ENCODE measurements at places on chromosomes 7 and 10.

GRCh38 chr7:29467193-29467926 lies 96.3 kb upstream of the PRR15 start:
- DNase-seq = no peak

DNA sequence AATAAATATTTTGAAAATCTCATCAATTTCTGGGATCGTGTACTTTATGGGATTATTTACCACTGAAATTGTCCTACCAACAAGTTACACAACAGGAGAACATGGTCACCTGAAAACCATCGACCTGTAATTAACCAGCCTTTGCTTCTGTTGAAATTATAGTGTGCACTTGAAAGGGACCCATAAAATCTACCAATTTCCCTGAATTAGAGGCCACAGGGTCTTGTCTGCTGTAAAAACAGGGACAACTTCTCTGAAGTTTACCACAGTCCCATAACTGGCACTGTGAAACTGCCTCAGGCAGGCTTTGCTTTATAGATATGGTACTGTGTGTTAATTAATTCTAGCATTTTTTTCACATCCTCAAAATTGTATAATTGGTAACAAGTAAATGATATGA lies 37.7 kb downstream of the RAB19 start:
- no peak for DNase-seq

GRCh38 chr7:48938539-48939295 lies 14.4 kb downstream of the CDC14C start:
- DNase-seq = no peak

DNA sequence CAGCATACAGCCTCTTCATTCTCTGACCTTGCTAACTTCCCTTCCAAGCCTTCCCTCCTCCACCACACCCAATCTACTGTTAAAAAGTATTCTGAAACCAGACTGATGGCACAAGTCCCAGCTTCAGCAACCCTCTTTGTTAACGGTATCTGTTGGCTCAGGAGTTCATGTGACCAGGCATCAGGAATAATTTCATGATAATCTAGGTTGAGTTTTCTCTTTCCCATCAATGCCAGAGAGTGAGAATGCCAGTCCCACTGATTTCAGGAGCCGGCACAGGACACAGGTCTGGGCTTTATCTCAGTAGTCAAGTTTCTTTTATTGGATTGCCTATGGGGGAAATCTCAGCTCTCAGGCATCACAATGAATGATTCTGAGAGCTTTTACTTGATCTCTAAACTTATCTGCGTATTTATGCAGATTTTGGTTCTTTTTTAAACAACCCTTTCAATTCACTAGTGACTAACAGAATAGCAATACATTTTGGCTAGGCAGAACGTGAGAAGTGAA lies 231.0 kb upstream of the LYZL1 start:
- no peak for DNase-seq

DNA sequence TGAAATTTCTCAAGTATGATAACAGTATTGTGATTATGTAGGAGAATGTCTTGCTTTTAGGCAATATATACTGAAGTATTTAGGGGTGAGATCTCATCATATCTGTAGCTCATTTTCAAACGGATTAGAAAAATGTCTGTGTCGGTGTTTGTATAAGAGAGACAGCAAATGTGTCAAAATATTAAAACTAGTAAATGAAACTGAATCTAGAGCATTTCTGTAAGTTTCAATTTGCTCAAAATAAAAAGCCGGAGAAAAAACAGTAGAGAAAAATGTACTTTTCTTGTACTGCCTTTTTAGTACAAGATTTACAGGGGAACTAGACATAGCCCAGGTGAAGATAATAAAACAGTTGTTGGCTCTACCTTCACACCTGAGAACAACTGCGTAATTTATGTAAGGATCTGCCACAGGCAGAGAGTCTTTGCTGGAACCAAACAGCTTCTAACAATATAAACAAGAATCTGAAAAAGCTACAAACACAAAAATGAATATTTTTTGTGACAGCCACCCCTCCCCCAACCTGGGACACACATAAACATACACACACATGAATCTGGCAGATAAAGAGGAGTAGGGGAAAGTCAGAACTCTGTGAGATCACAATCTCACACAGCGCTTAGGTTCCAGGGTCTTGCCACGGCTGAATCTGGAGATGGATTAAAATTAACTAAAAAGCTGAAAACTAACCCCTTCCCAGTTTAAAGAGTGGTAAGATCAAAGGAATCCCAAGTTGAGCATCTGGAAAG lies 153.3 kb downstream of the AVL9 start:
- no peak for DNase-seq

- DNase-seq = peak; percentile 13
Measured at GRCh38 chr7:74542558-74543117, 88.9 kb downstream of the GTF2IRD1 start.

DNA sequence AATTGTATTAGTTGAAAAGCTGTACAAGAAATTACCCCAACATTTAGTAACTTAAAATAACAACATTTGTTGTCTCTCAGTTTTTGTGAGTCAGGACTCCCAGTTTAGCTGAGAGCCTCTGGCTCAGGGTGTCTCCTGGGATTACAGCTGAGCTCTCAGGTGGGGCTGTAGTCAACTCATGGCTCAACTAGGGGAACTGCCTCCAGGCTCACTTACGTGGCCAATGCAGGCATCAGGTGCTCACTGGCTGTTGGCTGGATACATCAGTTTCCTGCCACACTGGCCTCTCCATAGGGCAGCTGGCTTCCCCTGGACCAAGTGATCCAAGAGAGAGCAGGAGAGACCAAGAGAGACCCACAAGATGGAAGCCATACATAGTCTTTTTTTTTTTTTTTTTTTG lies 17.5 kb downstream of the CCNY start:
- DNase-seq = no peak

GRCh38 chr10:99528494-99529441 lies 4.0 kb upstream of the NKX2-3 start:
- DNase-seq = peak; percentile 64

DNA sequence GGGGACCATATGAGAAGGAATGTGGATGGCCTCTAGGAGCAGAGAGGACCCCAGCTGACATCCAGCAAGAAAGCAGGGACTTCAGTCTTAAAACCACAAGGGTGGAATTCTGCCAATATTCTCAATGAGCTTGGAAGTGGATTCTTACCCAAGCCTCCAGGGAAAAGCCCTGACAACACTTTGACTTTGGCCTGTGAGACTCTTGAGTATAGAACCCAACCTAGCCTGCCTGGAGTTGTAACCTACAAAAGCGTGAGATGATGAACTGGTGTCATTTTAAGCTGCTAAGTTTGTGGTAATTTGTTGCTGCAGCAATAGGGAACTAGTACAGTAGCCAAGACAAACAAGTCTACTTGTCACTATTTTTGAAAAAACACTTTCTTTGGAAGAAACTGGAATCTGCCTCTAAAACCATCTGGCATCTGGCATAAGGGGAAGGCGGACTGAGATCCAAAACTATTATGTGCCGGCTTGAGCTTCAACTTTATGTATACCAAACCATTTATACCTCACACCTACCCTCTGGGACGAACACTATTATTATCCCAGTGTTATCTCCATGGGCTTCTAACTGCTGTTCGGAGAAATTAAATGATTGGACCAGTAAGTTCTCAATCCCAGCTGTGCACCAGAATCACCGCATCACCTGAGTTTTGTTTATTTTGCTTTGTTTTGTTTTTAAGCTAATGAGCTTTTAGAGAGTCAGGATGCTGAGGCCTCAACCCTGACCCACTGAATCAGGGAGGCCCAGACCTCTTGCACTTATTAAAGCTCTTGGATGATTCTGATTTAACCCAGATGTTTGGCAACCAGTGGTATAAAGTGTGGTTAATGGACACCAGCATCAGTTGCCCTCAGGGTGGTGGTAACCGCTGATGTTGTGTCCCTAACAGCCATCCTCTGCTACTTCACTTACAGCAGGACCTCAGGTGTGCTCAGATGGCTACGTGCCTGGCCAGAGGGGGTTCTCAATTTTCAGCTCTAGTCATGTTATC lies 83.0 kb downstream of the C1GALT1 start:
- no peak for DNase-seq

DNA sequence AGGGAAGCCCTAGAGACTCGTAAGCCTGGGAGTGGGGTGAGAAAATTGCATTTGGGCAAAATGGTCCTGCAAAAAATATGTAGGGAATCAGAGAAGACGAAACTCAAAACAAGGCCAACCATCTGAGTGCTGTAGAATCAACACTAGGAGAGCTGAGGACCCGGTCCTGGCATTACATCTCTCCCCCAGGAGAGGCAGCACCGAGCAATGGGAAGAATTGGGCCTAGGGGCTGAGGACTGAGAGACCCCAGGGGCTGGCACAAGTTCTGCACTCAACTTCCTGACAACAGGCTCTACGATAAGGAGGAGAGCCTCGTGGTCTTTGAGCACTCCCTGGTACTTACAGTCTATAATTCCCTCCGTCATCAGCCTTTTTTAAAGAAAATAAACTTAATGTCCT lies 47.6 kb downstream of the BPGM start:
- DNase-seq = no peak

DNA sequence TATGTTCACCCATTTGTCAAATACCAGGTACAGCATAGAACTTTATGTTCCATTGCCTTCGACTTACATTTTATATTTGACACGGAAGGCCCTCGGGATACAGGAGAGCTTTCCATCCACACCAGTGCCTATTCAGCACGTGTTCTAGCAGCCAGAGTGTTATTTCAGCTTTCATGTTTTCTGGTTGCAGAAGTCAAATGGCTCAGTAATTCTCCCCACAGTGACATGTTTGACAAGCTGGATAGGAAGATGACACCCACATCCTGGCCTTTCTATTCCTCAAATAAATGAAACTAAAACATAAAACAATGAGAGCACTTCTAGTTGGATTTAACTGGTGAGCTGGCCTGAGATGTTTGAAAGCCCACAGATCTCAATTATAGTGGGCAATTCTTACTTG lies 173.4 kb downstream of the SORCS1 start:
- DNase-seq = no peak

DNA sequence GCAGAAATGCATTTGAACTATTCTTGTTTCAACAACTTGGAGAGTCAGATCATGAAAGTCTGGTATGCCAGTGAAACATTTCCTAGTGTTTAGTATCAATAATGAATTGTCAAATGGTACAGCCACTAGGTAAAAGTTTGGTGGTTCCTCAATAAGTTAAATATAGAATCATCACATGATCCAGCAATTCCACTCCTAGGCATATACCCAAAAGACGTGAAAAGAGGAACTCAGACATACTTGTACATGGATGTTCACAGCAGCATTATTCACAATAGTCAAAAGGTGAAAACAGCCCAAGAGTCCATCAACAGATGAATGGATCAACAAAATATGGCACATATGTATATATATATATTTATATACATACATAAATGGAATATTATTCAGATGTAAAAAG lies 67.0 kb upstream of the HPS1 start:
- no peak for DNase-seq

DNA sequence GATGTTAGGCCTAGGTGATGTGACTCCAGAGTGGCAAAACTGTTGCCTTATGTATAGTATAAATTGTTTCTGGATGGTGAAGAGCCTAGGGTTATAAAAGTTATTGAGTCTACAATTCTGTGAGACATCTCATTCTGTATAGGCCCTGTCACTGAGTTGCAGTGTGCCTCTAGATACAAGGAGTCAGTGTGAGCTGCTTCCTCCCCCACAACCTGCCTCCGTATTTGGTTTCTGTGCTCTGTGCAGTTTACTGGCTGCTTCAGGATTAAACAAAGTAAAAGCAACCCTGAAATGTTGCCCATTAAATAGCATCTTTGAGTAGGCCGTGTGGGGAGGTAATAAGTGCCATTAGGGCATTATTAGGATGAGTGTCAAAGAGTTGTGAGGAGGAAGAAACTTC lies 1.9 kb upstream of the IFRD1 start:
- no peak for DNase-seq

DNA sequence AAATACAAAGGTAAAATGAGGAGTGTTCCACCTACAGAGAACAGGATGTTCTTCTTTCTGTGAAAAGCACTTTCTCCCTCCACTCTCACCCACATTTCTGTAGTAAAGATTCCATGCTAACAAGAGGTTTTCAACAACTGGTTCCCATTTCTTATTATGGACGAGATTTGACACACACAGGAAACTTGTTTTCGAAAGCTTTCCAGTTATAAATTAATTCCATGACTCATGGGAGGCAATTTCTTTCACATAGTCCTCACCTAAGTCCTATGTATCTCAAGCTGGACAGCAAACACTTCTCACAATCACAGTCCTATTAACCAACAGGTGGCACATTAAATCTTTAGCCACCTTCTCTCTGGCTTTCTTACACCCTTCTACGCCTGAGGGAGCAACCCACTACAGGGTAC lies 24.5 kb downstream of the RAPGEF5 start:
- no peak for DNase-seq

GRCh38 chr7:157406971-157407370 lies 70.2 kb downstream of the DNAJB6 start:
- no peak for DNase-seq

DNA sequence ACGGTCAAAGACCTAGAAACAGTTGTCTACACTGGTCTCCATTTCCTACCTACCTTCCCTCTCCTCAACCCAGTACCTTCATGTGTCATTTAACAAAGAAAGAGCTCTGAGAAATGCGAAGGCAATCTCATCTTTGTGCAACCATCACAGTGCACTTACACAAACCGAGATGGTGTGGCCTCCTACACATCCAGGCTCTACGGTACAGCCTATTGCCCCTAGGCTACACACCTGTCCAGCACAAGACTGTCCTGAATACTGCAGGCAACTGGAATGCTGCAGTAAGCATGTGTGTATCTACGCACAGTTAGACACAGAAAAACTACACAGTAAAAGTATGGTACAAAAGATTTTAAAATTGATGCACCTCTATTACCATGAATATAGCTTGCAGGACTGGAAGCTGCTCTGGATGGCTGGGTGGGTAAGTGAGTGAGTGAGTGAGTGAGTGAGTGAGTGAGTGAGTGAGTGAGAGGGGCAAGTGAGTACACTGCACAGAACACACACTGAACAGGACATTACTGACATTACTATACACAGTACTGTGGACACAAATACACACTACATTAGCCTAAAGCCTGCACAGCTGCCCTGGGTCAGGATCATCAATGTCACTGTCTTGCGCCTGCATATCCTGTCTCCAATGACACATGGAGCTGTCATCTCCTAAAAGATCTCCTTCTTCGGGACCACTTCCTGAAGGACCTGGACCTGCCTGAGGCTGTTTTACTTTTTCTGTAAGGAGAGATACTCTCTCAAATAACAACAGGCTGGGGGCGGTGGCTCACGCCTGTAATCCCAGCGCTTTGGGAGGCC lies 18.5 kb downstream of the ITGB1 start:
- DNase-seq = peak; percentile 26

GRCh38 chr10:70843776-70844489 lies 28.2 kb downstream of the SGPL1 start:
- no peak for DNase-seq

DNA sequence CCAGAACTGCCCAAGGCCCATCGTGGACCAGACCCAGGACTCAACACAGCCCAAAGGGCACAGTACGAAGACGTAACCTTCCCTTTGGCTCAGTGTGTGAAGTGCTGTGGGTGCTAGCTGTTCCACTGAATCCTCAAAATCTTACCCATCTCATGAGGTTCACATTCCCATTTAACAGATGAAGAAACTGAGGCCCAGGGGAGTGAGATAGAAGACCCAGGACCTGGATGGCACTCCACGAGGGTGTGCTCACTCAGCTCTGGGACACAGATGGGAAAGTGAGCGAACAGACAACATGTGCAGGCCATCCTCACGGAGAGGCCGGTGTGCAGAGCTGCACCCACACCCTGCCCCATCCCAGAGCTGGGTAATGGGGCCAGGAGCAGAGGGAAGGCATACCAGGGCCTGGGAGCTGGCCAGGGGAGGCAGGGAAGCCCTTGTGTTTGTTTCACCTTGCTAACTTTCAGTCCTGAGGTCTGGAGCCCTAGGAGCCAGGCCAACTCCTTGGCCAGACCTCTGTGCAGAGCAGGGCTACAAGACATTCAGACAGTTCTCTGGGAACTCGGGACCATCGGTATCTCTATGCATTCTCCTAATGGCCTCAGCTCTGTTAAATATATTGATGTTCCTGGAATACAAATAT lies 100.3 kb upstream of the ZMIZ1 start:
- DNase-seq = no peak
